Stimulated activated CD8-positive, alpha-beta memory T cell treated with anti-CD3 and anti-CD28 coated beads, Interleukin-2, amount 100 ng/mL, for 1 hour (primary cell): ENCODE measurements at places on chromosomes 7 and 10.

DNA sequence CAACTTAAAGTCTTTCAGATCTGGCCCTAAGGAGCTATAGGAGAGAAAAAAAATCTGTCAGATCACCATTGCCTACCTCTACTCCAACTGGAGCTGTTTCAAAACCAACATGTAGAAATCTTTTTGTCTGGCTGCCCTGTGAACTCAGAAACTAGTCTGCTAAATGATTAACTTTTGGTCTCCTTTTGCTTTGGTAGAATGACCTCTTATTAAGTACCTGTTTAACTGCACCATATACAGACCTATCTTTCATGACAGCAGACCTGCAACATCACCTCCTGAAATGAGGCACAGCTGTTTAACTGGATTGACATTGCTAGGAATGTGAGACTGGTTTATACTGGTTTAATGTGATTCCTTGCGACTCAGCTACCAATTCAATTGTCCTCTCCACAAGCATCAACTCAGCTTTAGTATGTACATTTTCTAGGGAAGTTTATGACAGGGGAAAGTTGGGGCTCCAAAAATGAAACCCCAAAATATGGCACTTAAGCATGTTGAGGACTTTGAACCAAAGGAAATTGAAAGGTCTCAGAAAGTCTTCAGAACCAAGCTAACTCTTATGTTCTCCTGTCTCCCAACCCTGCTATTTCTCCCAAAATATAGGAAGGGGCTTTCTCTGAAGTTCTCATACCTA is 1.8 kb downstream of the CYP3A43 start:
- no peak for DNase-seq

- DNase-seq = no peak
Measured at GRCh38 chr7:117666031-117666430, 186.2 kb downstream of the CFTR start.

- DNase-seq = no peak
Measured at GRCh38 chr10:91208642-91209041, 11.8 kb upstream of the PCGF5 start.

- DNase-seq = no peak
Measured at GRCh38 chr10:42488416-42488815, 150.0 kb downstream of the ZNF33B start.

GRCh38 chr10:78236416-78237015 is 202.9 kb downstream of the RPS24 start:
- DNase-seq = no peak

DNA sequence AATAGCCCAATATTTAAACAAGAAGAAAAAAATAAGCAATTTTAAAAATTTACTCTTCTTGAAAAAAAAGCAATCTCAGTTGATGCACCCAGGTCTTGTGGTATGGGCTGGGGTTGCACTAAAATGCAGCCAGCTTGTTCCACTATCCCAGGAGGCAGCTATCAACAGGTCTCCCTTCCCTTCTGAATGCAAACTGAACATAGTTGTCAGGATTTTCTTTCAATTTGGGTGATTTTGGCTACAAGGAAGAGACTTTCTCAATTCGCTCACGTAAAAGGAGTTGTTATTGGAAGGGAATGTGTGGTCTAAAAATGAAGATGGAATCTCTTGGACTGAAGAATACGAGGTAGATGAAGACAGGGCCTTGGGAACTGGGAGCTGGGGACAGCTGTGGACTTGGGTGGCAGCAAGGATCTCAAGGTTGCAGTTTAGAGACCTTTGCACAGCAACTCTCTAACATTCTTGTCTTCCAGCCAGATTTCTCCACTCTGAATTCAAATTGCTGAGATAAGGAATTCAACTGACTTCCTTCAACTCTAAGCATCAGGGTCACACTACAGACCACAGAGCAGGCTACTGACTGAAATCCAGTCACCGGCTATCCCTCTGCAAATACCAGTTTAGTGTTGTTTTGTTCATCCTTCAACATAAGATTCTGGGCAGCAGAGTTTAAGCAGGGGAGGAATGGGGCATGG is 3.1 kb upstream of the TMEM26 start:
- no peak for DNase-seq

- no peak for DNase-seq
Measured at GRCh38 chr7:4079956-4080355, 602.1 kb upstream of the FOXK1 start.
